ENCODE measurements at places on chromosomes 13 and 19.

- DNase-seq, result no peak
Measured at GRCh38 chr19:39847525-39847924, 1.3 kb upstream of the FBL start.

- no peak for DNase-seq
Measured at GRCh38 chr13:110391273-110391672, 84.2 kb downstream of the COL4A2 start.

DNA sequence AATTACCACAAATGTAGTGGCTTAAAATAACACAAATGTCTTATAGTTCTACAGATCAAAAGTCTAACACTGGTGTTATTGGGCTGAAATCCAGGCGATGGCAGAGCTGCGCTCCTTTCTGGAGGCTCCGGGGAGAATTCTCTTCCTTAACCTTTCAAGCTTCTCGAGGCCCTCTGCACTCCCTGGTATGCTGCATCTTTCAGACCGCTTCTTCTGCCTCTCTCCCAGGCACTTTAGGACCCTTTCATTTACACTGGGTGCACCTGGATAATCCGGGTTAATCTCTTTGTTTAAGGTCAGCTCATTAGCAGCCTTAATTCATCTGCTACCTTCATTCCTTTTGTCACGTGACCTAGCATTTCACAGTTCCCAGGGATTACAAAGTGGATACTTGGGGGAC is 211.3 kb upstream of the RFC3 start:
- no peak for DNase-seq

DNA sequence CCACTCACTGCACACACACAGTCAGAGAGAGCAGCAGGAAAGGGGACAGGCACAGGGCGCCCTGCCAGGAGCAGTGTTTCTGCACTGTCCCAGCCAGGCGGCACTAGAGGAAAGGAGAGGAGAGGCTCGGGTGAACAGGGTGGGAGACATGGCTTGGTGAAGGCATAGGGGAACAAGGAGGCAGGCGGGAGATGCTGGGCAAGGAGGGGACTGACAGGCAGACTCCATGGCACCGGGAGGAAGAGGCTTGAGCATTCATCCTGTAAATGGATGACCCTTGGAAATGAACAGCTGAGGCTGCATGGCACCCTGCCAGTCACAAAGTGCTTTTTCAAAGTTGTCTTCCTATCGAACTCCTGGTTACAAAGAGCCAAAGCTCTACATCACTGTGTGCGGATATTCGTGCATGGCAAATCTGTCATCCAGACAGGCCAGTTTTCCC is 22.4 kb downstream of the MED26 start:
- no peak for DNase-seq

GRCh38 chr19:11421371-11422098 is 2.4 kb upstream of the RGL3 start:
- no peak for DNase-seq

DNA sequence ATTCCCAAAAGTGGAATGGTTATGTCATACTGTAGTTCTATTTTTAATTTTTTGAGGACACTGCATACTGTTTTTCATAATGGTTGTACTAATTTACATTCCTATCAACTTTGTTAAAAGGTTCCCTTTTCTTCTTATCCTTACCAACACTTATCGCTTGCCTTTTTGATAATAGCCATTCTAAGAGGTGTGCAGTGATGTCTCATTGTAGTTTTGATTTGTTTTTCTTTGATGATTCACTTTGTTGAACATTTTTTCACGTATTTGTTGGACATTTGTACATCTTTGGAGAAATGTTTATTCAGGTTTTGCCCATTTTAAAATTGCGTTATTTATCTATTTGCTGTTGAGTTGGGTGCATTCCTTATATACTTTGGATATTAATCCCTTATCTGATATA is 188.8 kb upstream of the SPRY2 start:
- no peak for DNase-seq

DNA sequence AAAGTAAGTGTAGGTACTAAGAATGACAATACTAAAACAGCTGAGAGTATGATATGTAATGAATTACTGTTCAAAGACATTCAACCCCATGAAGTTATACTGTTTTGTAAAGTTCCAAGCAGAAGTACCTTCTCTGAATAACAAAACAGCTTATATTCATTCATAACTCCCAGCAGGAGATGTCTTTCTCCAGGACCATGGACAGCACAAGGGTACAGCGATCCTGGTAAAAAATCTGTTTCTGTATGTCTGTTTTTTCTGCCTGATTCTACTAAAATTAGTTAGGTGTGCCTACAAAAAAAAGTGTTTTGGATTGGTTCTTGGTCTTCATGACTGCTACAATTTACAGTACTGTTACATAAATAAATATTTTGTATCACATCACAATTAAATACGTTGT is 172.5 kb upstream of the SLITRK5 start:
- DNase-seq, result no peak

- no peak for DNase-seq
Measured at GRCh38 chr13:98539666-98540065, 37.2 kb downstream of the STK24 start.

DNA sequence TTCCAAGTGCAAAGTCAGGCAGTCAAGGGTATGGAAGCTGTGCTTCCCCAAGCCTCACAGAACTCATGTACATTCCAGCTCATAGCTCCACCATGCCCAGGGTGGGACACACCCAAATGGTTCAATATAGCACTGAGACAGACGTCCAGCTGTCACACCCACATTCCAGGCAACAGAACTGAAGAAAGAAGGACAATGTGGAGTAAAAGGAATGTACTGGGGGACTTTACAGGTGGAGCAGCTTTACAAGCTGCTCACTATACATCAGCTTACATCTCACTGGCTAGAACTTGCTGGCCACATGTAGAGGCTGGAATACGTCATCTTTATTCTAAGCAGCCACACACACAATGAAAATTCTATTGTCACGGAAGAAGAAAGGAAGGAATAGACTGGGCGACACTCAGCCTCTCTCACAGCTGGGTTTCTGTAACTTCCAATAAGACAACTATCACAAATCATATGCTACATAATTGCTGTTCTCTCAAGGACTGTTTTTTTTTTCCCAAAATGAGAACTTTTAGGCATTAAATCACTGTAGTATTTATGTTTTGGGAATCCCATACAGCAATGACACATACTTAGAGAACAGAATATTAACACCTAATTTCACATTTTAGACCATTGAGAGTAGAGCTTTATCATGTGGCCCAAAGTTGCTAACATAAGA is 86.1 kb downstream of the KLF12 start:
- no peak for DNase-seq

GRCh38 chr13:49367640-49368422 is 76.0 kb downstream of the CAB39L start:
- DNase-seq, result no peak

DNA sequence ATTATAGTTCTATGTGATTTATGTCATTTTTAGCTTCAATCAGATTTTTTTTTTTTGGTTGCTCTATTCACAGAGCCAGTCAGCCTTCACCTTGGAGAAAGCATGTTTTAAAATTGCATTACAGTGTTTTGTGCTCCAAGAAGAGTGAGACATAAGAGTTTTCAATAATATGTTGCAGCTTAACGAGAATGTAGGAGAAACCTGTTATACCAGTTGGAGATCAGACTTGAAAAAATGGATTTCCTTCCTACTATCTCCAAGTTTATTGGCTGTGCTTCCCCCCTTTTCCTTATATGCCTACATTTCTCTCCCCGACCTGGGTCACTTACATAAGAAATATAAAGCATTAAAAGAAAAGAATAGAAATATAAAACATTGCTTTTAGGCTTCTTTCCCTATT is 123.9 kb upstream of the ARGLU1 start:
- no peak for DNase-seq

GRCh38 chr19:15635016-15635805 is 5.5 kb upstream of the CYP4F3 start:
- DNase-seq, result no peak

DNA sequence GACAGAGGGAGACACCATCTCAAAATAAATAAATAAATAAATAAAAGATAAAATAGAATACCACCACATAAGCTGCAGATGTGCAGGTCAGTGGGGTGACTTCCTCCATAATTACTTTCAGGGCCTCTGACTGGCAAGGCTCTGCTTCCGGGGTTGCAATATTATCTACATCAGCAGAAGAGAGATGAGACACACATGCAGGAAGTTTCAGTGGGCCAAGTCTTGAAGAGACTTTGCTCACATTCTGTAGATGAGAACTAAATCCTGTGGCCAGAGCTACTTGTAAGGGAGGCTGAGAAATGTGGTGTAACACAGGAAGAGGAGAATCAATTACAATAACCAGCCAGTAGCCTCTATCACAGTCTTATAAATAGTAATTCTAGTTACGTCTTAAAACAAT is 89.9 kb upstream of the MAB21L1 start:
- DNase-seq, result no peak

GRCh38 chr13:100039740-100040139 is 49.2 kb upstream of the PCCA start:
- DNase-seq, result no peak

GRCh38 chr13:80533175-80533574 is 192.2 kb upstream of the SPRY2 start:
- no peak for DNase-seq

- no peak for DNase-seq
Measured at GRCh38 chr19:1065606-1066109, 1.3 kb upstream of the ARHGAP45 start.

DNA sequence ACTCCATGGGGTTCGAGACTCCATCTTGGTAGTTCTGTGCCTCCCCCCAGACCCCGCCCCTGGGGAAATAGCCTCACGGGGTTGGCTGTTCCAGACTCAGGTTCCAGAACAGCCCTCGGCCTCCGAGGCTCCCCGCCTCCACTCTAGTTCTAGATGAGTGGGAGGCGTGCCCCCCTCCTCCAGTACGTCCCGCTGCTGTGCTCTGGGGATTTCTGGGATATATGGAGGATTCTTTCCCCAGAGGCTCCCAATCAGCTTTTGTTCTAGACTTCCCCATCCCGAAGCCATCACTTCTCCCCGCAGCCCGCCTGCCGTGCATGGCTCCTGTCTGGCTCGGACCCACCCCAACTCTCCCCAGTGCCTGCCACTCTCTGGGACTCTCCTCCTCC is 1.9 kb upstream of the CACNG7 start:
- no peak for DNase-seq

- no peak for DNase-seq
Measured at GRCh38 chr19:43028866-43029265, 2.6 kb upstream of the PSG11 start.

DNA sequence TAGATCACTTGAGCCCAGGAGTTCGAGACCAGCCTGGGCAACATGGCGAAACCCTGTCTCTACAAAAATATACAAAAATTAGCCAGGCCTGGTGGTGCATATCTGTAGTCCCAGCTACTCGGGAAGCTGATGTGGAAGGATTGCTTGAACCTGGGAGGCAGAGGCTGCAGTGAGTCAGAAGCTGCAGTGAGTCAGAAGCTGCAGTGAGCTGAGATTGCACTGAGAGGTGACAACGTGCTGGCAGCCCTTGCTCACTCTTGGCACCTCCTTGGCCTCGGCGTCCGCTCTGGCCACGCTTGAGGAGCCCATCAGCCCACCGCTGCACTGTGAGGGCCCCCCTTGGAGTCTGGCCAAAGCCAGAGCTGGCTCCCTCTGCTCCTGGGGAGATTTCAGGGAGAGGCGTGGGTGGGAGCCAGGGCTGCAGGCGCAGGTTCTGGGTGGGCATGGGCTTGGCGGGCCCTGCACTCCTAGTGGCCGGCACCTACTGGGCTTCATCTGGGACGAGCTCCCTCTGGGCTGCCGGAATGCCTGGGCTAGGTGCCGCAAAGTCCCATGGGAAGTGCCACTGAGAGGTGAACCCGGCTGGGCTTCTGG is 39.5 kb upstream of the RPL21 start:
- no peak for DNase-seq

GRCh38 chr19:13985771-13986347 is 20.3 kb downstream of the RFX1 start:
- DNase-seq, result no peak

DNA sequence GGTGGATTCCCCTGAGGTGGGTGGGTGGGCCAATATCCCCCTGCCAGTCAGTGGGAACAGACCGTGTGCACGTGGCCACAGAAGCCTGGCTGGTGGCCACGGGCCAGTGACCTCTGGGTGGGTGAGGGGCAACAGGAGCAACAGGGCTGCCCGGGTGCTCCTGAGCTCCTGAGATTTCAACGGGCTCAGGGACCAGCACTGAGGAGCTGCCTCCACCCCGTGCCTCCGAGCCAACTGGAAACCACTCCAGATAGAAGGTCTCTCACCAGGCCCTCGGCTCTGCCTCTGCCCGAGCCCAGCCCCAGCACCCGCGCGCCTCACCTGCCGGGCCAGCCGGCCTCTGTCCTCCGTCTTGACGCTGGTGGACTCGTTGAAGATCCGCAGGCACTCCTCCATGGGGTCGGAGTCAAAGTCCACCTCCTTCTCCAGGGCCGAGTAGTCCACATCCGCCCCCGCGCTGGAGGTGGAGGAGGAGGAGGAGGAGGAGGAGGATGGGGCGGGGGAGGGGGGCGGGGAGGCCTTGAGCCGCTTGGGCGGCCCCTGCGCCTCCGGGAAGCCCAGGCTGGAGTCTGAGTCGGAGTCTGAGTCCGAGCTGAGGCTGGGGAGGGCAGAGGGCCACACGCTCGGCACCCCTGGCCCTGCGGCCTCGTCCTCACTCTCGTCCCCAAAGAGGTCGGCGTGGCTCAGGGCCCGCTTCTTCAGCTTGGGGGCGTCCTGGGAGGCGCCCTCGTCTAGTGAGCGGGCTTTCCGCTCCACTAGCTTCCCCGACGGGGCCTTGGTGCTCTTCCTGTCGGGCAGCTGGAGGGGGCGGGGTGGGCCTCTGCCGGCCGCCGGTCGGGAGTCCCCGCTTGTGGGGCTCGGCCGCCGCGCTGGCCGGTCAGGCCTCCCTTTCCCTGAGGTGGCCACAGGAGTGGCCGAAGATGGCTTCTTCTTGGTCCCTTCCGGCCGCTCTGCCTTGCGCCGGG is 14.8 kb upstream of the ATP8B3 start:
- DNase-seq, result no peak

DNA sequence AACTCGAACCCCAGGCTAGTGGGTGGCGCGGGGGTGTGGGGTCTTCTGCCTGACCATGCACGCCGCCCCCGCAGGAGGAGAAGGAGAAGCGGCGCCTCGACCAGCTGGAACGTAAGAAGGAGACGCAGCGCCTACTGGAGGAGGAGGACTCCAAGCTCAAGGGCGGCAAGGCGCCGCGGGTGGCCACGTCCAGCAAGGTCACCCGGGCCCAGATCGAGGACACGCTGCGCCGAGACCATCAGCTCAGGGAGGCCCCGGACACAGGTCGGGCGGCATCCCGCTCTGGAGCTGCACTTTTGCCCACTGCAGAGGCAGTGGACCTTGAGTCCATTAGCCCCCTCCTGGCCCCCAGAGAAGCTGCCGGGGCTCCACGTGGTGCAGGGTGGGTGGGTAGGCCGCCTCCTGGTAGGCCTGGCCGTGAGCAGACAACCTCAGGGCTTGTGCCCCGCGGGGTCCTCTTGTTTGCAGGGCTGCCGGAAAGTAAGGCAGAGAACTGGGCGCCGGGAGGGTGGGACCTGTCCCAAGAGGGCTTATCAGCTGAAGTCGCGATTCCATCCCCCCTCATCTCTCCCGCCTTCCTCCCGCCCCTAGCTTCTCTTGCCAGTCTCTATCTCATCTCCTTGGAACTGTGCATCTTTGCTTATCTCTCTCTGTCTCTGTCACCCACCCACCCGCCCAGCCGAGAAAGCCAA is 9.9 kb downstream of the CCDC124 start:
- no peak for DNase-seq
